ENCODE measurements at places on chromosomes 5 and 9. TPM values are rescaled to one million over a fixed set of nuclear protein-coding genes. Genes with fewer than 3 reads are reported as not detected.

The ACOT12 gene
- not detected for total RNA-seq

The SNCAIP gene
- total RNA-seq = 4.2 TPM

- no peaks in the 10 kb centered on the region for H3K27me3 ChIP-seq
- H3K27ac ChIP-seq = peak overlapping the region; percentile 50
- no peak overlapping the region for H3K4me3 ChIP-seq
- H3K4me1 ChIP-seq = peaks cover 33% of the 10 kb centered on the region
- peaks cover 48% of the 10 kb centered on the region for H3K36me3 ChIP-seq
Observed at GRCh38 chr9:123002754-123003153, 30.7 kb upstream of the GPR21 start.

The C5orf58 gene
- total RNA-seq = not detected

DNA sequence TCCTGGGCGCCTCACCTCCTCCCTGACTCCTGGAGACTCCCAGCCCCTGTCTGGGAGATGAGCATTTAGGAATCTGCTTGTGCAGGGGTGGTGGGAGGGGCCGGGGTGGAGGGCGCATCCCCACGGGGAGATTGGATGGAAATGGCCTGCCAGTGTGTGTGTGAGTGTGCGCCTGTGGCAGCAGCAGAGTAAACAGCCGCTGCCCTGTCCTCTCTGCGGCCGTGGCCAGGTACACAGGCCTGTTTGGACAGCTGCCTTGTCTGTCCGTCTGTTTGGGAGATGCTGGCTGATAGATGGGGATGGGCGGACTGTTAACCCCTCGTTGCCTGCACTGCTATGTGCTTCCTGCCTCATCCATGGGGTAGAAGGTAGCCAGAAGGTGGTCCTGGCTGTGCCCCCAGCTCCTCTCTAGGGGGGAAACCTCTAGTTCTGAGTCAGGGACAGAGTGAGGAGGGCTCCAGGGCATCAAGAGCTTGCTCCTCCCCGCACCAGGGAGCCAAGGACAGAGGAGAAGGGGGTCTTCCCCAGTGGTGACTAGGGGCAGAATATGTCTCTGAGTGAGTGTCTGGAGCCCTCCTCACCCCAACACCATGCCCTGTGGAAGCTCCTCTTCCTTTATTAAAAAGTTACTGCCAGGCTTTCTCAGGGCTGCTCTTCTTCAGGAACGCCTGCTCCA is 60.1 kb downstream of the LMX1B start:
- no peak for DNase-seq
- no peak overlapping the region for H3K4me3 ChIP-seq
- no peaks in the 10 kb centered on the region for H3K36me3 ChIP-seq
- no peaks in the 10 kb centered on the region for H3K4me1 ChIP-seq
- H3K27ac ChIP-seq = no peak overlapping the region
- peaks cover 40% of the 10 kb centered on the region for H3K27me3 ChIP-seq

The CAAP1 gene
- total RNA-seq = 17.0 TPM

- no peak for DNase-seq
- H3K4me1 ChIP-seq = peaks cover 13% of the 10 kb centered on the region
- no peak overlapping the region for H3K27ac ChIP-seq
- H3K4me3 ChIP-seq = peak overlapping the region; percentile 28
Observed at GRCh38 chr9:132546148-132547051, 36.0 kb upstream of the BARHL1 start.

- H3K4me1 ChIP-seq = peaks cover 14% of the 10 kb centered on the region
- no peak for DNase-seq
- no peak overlapping the region for H3K27ac ChIP-seq
- H3K36me3 ChIP-seq = no peaks in the 10 kb centered on the region
Observed at GRCh38 chr9:133919253-133920115, 72.6 kb downstream of the VAV2 start.

The PCDHGA6 gene
- 4.1 TPM for total RNA-seq

The RGS7BP gene
- 3.5 TPM for total RNA-seq

The PTGES gene
- total RNA-seq = 1.7 TPM

- H3K36me3 ChIP-seq = no peaks in the 10 kb centered on the region
- H3K27me3 ChIP-seq = no peaks in the 10 kb centered on the region
- H3K4me1 ChIP-seq = no peaks in the 10 kb centered on the region
- DNase-seq = no peak
Observed at GRCh38 chr5:135890867-135891266, 4.8 kb downstream of the IL9 start.

The ZDHHC21 gene
- 7.6 TPM for total RNA-seq

GRCh38 chr5:146066968-146067367 is 38.4 kb downstream of the PLAC8L1 start:
- no peak for DNase-seq
- no peak overlapping the region for H3K4me3 ChIP-seq
- H3K27me3 ChIP-seq = no peaks in the 10 kb centered on the region
- H3K27ac ChIP-seq = no peak overlapping the region
- H3K4me1 ChIP-seq = no peaks in the 10 kb centered on the region
- H3K36me3 ChIP-seq = no peaks in the 10 kb centered on the region

The CCDC171 gene
- 1.7 TPM for total RNA-seq

The PDLIM4 gene
- 132 TPM for total RNA-seq

- DNase-seq = peak; percentile 94
- peaks cover 29% of the 10 kb centered on the region for H3K4me1 ChIP-seq
- peak overlapping the region; percentile 77 for H3K4me3 ChIP-seq
- H3K36me3 ChIP-seq = no peaks in the 10 kb centered on the region
- peak overlapping the region; percentile 91 for H3K27ac ChIP-seq
- H3K27me3 ChIP-seq = no peaks in the 10 kb centered on the region
Observed at GRCh38 chr5:124748687-124749594, 2.5 kb upstream of the ZNF608 start.

GRCh38 chr5:129569295-129569694 is 109.2 kb downstream of the ADAMTS19 start:
- DNase-seq = no peak
- H3K4me1 ChIP-seq = peaks cover 8% of the 10 kb centered on the region
- no peaks in the 10 kb centered on the region for H3K27me3 ChIP-seq
- H3K4me3 ChIP-seq = no peak overlapping the region
- H3K36me3 ChIP-seq = no peaks in the 10 kb centered on the region

The ACER2 gene
- 2.5 TPM for total RNA-seq

DNA sequence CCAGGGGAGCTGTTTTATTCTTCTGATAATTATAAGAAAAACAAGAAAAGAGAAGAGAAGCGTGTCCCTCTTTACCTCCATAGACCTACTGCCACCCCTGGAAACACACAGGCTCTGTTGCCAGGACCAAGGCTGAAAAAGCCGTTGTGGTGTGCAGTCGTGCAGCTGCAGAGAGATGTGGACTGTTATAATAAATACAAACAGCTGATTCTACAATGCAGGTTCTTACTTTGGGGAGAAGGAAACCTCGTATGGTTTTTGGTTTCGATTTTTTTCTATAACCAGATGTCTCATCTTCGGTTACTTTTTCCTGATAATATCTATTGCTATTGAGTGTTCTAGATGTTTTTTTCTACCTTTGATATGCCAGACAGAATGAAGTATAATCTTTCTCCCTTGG is 28.1 kb downstream of the FYB1 start:
- no peak overlapping the region for H3K4me3 ChIP-seq
- H3K4me1 ChIP-seq = no peaks in the 10 kb centered on the region
- H3K27ac ChIP-seq = no peak overlapping the region

DNA sequence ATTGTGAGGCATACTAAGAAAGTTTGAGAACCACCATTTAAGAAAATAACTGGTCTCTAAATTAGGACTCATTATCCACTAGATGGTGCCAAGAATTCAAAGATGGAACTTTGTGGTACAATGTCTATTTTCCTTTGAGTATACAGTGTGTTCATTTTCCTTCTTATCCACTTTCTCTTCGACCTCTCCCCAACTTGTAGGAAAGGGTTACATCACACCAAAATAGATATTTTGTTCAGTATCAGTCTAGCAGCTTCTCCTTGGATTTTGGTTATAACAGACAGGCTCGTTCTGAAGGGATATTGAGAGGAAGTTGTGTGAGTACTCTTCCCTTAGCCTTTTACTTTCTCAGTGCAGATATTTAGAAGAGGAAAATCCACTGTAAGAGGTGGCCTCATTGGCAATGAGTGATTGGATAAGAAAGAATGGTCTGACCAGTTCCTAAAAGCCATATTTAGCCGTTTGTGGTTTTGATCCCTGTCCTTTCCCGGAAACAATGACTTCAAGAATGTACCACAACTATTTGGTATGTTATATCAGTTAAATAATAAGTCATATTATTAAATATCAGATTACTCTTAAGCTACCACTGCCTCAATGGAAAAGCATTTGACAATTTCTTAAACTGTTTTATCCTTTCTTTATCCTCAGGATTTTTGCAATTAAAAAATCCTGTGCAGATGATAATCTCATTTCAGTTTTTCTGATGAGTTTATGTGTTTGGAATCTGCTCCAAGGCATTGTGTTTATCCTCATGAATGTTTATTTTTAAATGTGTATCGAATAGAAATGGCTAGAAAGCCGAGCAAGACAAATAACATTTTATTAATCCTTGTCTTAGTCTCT is 69.0 kb upstream of the GRAMD2B start:
- H3K27me3 ChIP-seq = no peaks in the 10 kb centered on the region
- H3K27ac ChIP-seq = peak overlapping the region; percentile 52
- peaks cover 7% of the 10 kb centered on the region for H3K4me1 ChIP-seq
- no peak for DNase-seq
- peak overlapping the region; percentile 31 for H3K4me3 ChIP-seq

The NXNL2 gene
- 1.2 TPM for total RNA-seq

The PCDHA13 gene
- total RNA-seq = 0.86 TPM

- H3K4me3 ChIP-seq = no peak overlapping the region
- H3K27ac ChIP-seq = no peak overlapping the region
- DNase-seq = no peak
- H3K4me1 ChIP-seq = peaks cover 44% of the 10 kb centered on the region
- no peaks in the 10 kb centered on the region for H3K36me3 ChIP-seq
Observed at GRCh38 chr9:4794691-4795090, 1.9 kb downstream of the RCL1 start.

DNA sequence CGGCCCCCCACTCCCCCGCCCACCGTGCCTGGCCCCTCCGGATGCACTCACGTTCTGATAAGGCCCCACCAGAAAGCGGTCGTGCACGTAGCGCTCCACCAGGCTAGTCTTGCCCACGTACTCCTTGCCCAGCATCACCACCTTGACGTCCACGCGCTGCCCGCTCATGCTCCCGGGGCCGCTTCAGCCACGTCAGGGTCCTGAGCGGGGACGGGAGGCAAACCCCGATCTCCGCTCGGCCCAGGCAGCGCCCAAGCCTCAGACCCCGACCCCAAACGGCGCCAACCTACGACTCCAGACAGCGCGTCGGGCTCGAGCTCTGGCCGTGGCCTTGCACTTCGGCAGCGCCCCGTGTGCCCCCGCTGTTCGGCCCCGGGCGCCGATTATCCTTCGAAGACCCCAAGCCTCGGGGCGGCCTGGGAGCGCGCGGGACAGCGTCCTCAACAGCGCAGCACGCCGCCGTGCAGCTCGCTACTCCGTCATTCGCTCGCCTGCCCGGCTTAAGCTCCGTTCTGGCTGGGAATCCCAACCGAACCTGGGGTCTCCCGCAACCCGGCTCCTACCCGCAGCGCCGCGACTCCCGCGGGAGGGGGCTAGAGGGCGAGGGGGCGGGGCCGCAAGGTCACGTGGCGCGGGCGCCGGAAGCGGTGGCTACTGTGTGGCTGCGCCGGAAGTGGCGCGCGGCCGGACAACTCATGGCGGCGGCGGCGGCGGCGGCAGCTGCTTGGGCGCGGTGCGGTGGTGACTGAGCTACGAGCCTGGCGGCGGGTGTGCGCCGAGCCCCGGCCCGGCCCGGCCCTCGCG is at the start of the genes PRELID1 and RAB24:
TSS of gene PRELID1 (plus strand) at position 679 of the 804 bp plus-strand sequence. CDS start 187 bp downstream, outside the sequence.
TSS of gene RAB24 (minus strand) at position 599 of the 804 bp plus-strand sequence. CDS start at position 168, 431 bp downstream.
- peak; percentile 97 for DNase-seq
- H3K4me1 ChIP-seq = peaks cover 48% of the 10 kb centered on the region
- peak within 1 kb of the TSS; percentile 88 for H3K27ac ChIP-seq
- H3K36me3 ChIP-seq = peaks cover 31% of the 10 kb centered on the region

GRCh38 chr5:177005619-177006264 is 837 bp downstream of the UIMC1 start:
- peak overlapping the region; percentile 93 for H3K4me3 ChIP-seq
- H3K27me3 ChIP-seq = no peaks in the 10 kb centered on the region
- H3K4me1 ChIP-seq = peaks cover 29% of the 10 kb centered on the region
- H3K27ac ChIP-seq = peak overlapping the region; percentile 96

The CCDC192 gene
- total RNA-seq = 1.1 TPM

DNA sequence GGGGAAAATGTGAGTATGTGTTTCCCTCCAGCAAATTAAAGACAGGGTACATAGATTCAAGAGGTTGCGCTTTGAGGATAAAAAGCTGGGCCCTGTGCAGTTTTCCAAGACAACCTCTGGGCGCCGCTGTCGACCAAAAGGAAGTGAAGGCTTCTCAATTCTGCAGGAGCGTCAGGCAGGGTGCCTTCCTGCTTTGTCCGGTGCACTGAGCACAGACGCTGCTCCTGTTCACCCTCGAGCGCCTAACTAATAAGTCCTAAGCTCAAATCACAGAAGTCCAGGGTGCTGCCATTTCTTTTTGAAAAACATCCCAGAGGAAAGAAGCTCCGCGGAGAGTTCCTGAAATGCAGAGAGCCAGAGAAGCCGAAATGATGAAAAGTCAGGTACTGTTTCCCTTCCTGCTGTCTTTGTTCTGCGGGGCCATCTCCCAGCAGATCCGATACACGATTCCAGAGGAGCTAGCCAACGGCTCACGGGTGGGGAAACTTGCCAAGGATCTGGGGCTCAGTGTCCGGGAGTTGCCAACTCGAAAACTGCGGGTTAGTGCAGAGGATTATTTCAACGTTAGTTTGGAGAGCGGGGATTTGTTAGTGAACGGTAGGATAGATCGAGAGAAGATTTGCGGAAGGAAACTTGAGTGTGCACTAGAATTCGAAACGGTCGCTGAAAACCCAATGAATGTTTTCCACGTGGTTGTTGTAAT is at the start of gene PCDHGB1:
TSS of gene PCDHGB1 (plus strand) at position 183 of the 703 bp plus-strand sequence. CDS start at position 345, 162 bp downstream.
- H3K27me3 ChIP-seq = no peaks in the 10 kb centered on the region
- H3K4me3 ChIP-seq = peak within 1 kb of the TSS; percentile 22
- H3K27ac ChIP-seq = no peak within 1 kb of the TSS

DNA sequence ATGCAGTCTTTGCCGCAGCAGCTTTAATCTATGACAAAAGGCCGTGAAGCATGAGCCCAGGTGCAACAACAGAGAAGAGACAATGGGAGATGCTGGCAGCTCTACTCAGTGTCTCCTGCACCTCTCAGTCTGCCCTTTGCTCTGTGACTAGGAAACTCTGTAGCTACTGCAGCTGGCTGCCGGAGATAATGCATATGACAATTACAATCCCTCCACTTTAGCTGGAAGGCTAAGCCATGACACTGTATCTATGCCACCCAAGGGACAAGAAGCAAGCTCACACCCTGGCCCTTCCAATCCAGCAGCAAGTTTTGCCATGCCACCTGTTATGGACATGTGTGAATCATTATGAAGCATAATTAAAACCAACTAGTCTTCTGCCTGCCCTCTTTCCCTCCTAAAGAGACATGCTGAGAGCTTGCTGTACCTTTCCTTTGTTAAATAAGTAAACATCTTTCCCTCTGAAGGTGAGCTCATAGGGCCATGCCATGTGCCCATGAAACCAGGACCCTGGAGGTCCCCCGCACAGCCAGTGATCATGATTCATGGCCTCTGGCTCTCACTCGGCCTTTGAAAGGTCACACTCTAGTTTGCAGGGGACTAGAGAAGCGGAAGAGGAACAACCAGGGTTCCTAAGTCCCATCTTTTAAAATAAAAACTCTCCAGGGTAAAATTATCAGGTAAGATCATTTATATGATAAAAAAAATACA is 219.4 kb downstream of the SPOCK1 start:
- no peaks in the 10 kb centered on the region for H3K36me3 ChIP-seq
- DNase-seq = no peak
- no peaks in the 10 kb centered on the region for H3K4me1 ChIP-seq
- no peak overlapping the region for H3K4me3 ChIP-seq

The LCN1 gene
- total RNA-seq = not detected

The MTREX gene
- 63.2 TPM for total RNA-seq

Data from esophagus muscularis mucosa (tissue), 4 donors.